ENCODE measurements at places on chromosomes 13 and 19.

- DNase-seq: peak; percentile 7
Observed at GRCh38 chr13:93116809-93117208, 109.8 kb upstream of the GPC6 start.

GRCh38 chr13:112561478-112561877, 26.5 kb downstream of the TUBGCP3 start:
- DNase-seq: no peak

GRCh38 chr13:34555988-34556387, 386.1 kb upstream of the NBEA start:
- DNase-seq: no peak

DNA sequence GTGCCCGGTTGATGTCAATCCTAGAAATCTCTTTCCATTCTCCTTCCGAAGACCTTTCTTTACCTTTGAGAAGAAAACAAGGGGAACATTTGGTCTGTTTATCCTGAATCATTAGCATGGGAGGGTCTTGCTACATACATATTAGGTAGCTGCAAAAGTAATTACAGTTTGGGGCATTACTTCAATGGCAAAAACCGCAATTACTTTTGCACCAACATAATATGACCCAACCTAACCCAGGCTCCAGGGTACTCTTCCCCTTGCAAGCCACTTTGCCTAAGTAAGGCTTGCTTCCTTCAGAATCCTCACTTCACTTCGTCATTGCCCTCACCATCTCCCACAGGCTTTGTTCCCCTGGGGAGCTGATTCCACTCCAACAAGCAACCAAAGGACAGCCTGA, 662.7 kb downstream of the DIAPH3 start:
- DNase-seq: no peak

DNA sequence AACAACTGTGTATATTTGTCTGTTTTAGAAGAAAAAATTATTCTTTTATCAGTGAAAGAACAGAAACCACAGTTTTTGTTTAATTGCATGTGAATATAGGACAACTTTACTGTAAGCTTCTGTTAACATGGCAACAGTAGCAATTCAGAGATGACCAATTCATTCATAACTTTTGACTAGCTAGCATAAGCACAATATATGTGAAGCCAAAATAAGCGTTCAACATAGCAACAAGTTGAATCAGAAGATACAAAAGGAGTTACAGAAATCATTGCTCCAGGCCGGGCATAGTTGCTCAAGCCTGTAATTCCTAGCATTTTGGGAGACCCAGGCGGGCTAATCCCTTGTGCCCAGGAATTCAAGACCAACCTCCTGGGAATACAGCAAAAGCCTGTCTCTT, 197.1 kb upstream of the GPC6 start:
- no peak for DNase-seq

DNA sequence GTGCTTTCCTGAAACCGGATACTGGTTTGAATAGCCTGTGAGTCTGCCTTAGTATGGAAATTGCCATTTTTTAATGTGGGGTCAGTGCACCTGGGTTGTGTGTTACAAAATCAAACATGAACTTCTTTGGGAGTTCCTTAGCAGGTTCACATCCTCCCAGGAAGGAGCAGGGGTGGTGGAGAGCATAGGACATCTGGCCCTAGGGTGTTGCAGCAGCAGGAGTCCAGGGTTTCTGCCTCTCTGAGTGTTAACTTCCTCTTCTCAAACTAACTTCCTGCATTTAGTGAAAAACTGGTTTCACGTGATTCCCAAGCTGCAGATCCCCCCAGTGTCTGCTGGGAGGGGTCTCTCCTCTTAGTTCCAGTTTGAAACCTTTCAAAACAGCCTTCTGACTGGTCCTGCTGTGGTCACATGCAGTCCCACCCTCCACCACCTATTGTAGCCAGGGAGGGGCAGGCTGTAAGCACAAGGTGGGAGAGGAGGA, 7.2 kb downstream of the RNASEH2B start:
- DNase-seq: no peak

GRCh38 chr19:51161266-51161665, 19.2 kb downstream of the SIGLEC7 start:
- DNase-seq: no peak

Measured in 8988T (cell line).